ENCODE measurements at places on chromosomes 13 and 19.

DNA sequence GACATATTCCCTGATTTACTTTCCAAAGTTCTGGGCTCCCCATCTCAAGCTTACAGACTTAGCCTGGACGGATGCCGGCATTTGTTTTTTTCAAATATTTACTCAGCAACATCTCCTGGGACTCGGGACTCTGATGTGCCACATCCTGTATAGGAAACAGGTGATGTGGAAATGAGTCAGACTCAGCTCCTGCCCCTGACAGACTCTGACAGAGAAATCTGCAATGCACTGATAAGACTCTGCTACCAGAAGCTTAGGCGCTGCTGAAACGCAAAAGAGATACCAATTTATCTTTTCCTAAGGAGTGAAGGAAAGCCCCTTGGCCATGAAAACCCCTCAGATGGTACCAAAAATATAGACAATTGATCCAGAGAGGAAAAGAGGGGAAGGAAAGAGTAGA is 16.2 kb downstream of the LAIR2 start:
- no peak for DNase-seq

- no peak for DNase-seq
Measured at GRCh38 chr13:103033999-103034398, 32.2 kb downstream of the SLC10A2 start.

- no peak for DNase-seq
Measured at GRCh38 chr13:98970330-98970729, 7.5 kb downstream of the DOCK9 start.

DNA sequence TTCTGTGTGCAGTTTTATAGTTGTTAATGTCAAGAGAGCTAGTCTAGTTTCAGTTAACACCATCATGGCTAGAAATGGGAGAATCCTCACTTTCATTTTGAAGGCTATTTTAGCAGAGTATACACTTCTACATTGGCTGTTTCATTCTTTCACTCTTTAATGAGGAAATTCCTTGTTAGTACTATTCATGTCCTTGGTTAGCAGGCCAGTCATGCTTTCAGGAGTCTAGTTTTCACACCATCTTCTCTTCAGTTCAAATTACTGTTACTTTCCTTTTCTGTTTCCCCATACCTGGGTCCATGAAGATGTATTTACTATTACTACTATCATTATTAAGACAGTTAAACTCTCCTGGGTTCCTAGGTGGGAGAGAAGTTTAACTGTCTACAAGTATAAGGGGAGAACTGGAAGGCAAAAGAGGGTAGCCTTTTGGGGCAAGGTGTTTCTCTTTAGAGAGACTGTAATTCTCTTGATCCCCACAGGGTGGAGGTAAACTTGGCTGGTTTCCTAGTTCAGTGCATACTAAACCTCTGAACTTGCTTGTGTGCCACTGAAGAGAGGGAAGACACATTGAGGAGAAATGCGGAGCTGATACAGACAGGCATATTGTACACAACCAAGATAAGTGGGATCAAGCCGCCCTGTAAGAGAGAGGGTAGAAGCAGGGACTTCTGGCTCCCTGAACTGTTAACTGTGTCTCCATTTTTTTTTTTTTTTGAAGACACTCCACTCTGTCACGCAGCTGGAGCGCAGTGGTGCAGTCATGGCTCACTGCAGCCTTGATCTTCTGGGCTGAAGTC is 41.3 kb upstream of the IGFL4 start:
- no peak for DNase-seq

DNA sequence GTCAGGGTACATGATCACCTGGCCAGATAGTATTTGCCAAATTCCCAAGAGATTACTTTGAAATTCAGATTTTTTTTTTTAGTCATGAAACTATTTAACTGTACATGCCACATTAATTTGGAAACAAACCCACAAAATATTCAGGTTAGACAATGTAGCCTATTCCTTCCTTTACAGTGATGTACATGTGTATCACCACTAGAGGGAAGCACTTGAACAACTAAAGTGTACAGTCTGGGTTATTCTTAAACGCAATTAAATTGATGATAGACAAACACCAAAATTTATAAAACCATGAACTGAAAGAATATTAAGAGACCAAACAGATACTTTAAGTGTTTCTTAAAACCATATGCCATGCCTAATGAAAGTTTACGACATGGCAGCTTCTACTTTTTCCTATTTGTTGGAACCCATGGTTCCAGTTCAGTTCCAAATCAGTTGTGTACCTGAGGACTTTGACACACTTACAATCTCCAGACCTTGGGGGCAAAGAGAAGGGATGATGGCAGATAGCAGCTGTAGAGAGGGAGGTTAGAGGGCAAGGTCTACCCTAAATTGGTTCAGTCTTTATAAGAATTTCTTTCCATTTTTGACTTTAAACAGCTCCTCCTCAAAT is 52.8 kb downstream of the TNFSF13B start:
- DNase-seq: peak; percentile 4

GRCh38 chr19:3443840-3444694 is 36.3 kb downstream of the SMIM24 start:
- DNase-seq: no peak

DNA sequence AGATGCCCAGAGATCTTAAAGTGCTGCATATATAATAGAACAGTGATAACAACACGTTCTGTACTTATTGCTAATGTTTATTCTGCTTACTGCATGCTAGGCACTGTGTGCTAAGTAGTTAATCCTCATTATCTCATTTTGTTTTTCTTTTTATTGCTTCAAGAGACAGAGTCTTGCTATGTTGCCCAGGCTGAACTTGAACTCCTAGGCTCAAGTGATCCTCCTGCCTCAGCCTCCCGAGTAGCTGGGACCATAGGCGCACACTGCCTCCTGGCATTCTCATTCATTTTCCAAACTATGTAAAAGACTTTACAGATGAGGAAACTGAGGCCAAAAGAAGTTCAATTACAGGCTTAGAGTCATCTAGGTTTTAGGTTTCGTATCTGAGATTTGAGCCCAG is 548.4 kb downstream of the GPC6 start:
- DNase-seq: no peak

DNA sequence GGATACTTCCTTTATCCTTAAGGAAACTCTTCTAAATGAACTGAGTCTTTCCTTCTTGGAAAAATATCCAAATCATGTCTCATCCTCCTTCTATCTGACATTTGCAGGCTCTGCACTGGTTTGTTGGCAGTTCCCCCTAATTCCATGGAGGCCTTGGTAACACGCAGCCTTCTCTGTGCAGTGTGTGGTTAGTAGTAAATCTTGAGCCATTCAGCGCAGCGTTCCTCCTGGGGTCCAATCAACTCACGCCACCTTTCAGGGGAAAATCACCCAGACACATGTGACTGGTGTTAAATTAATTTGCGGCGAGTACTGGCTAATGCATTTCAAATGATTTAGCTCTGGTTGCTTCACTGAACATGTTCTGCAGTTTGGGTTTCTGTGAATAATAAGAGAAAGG is 21.0 kb upstream of the CBY2 start:
- no peak for DNase-seq

DNA sequence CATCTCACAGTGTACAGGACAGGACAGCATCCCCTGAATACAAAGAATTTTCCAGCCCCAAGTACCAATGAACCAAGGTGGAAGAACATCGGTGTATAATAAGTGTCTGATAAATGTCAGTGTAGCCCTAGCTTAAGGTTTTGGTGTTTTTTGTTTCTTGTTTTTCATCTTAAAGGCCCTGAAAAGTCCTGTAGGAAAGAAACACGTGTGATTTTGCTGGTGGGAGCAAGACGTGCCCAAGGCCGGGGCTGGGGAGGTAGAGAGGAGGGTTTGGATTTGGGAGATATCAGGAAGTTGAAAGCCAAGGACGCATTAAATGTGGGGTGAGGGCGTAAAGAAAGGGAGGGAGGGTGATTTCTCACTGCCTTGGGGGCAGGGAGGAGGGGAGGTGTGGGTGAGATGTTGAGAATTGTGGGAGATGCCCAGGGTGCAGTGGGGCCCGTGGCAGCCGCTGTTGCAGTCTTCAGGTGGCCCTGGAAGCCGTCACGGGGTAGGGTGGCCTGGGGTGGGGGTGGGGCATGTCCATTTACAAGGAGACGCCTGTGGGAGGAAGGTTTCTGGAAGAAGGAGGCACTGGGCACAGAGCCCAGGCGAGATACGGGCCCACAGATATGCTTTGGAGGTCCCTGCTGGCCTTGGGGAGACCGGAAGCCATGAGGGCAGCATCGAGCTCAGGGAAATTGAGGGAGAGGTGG is 6.7 kb downstream of the CAMSAP3 start:
- no peak for DNase-seq

- no peak for DNase-seq
Measured at GRCh38 chr13:106381091-106381490, 154.4 kb downstream of the EFNB2 start.

- peak; percentile 72 for DNase-seq
Measured at GRCh38 chr13:45178349-45179162, 22.3 kb downstream of the KCTD4 start.

DNA sequence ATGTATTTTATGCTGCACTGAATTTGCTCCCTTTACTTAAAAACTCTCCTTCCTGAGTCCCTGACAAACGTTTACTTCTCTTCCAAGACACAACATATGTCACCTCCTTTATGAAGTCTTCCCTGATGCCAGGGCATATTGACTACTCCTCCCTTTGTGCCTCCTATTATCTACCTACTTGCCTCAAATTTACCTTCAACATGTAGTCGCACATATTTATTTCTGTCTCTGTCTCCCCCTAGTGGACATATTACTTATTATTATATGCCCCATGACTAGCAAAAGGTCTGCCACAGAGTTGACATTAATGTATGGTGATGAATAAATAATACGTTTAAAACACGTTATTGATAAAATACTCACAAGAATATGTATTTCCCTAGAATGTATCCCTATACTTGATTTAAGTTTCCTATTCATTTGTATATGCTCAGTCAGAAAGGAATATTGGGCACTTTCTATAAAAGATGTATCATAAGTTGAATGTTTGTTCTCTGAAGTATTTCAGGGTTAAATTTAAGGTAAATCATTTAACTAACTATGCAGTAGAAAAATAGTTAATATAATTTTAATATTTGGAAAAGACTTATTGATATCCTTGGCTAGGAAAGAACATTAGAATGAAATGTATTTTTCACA is 250.3 kb upstream of the ATXN8OS start:
- no peak for DNase-seq

DNA sequence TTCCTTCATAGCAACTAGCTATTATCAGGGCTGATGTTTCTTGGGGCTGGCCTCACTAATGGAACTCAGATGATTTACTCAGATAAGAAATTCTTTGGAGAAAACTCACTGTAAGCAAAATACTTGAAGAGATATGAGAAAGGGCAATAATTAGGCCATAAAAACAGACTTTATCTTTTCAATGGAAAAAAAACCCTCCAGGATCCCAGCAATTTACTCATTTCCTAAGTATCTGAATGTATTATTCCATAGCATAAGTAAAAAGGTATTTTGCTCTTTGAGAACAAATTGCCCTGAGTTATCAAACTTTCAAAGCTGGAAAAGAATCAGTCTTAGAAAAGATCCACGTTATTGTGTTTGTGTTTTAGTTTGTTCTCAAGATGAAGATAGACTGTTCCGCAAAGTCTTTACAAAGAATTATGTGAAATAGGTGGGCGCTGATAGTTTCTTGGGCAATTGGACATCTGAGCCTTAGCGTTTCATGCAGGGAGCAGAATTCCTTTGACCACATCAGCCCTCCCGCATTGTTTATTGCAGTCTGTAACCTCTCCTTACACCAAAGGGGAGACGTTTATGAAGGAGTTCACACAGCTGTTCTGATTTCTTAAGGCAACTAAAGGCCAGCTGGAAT is 29.1 kb upstream of the CSNK1A1L start:
- DNase-seq: peak; percentile 79

DNA sequence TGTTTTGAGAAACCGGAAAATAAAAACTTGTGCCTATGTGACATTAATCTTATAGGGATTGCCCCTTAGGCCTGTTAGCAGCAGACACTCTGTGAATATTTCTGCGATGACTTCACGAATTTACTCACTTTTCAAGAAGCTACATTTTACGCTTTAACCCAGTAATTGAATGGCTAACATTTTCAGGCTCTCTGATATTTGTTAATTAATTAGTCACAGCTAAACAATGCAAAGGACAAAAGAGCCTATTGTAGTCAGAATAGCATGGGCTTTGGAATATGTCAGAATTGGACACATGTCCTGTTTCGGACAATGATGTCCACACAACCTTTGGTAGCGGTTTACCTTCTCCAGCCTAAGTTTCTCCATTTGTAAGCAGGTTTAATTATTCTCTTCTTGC is 506.6 kb downstream of the EFNB2 start:
- no peak for DNase-seq

DNA sequence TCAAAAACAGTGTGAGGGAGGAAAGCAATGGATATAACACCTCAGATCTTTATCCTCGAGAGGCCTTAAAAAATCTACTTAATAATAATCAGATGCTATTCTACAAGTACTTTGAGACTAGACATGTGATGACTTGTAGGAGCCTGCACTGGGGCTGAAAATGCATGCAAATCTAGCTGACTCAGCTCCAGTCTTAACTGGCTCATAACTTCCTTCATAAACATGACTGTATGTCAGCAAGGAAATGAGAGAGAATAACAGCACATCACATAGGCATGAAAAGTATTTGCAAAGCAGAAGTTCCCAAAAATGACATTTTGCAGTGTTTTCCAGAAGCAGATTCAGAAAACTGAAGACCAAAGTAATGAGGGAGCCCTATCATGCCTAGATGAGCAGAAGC is 38.1 kb downstream of the PSG5 start:
- peak; percentile 69 for DNase-seq

DNA sequence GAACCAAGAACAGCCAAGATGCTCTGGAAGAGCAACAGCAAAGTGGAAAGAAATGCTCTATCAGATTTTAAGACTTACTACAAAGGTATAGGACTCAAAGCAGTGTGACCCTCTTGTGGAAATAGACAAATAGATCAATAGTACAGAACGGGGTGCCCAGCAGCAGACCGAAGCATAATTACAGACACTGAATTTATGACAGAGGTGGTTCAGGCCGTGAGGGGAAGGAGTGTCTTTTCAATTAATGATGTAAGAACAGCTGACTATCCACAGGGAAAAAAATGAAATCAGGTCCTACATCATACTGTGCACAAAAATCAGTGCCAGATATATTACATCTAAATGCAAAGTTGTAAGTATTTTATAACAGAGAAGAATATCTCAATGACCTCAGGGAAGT is 95.6 kb downstream of the KATNAL1 start:
- no peak for DNase-seq

- no peak for DNase-seq
Measured at GRCh38 chr13:110855363-110855762, 59.5 kb downstream of the ANKRD10 start.

DNA sequence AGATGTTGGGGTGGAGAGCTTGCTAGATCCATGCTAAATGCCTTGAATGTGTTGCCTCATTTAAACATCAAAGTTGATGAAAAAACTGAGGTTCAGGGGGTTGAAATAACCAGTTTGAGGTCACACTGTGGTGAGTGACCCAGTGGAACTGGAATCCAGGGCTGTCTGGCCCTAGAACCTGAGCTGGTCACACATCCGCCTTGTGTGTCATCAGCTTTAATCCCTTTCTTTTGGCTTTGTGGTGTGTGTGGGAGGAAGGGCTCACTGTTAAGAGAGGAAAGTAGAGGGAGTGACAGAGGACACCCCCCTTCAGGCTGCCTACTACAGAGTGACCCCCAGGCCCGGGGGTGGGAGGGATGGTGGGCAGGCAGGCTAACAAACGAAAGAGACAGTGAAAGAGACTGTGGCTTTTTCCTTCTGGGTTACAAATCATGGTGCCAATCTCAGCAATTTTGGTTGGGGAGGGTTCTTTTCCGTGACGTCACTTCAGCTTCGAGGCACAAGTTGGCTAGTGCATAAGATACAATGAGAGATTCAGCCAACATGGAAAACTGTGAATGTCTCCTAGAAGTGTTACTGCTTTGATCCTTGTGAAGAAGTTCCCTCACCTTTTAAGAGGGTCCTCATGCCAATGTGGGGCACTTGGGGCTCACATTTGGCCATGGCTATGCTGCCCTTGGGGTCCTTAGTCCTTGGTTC is 164.9 kb downstream of the DLEU7 start:
- no peak for DNase-seq

- DNase-seq: no peak
Measured at GRCh38 chr19:38255383-38256014, 675 bp downstream of the PPP1R14A start.

Data from AG04450 (cell line).